ENCODE measurements at places on chromosomes 11 and 22.

DNA sequence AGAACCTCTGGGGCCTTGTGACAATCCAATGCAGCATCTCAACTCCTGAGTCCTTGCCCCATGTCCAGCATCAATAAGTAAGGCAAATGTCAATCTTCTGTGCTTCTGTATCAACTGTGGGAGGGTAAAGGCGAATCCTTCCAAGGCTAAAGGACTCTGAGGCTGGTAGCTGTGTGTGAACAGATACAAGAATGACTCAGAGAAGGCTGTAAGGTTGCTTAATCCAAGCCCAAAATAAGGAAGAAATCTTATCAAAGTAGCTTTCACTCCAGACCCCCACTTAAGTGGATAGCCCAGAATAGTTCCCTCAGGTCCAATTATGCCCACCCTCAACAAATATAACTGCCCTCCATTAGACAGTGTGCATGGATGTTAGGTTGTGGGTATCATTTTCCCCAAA, 28.1 kb upstream of the SCGB1A1 start:
- peak; percentile 52 for DNase-seq

- no peak for DNase-seq
Measured at GRCh38 chr11:110614031-110614430, 98.2 kb downstream of the ARHGAP20 start.

DNA sequence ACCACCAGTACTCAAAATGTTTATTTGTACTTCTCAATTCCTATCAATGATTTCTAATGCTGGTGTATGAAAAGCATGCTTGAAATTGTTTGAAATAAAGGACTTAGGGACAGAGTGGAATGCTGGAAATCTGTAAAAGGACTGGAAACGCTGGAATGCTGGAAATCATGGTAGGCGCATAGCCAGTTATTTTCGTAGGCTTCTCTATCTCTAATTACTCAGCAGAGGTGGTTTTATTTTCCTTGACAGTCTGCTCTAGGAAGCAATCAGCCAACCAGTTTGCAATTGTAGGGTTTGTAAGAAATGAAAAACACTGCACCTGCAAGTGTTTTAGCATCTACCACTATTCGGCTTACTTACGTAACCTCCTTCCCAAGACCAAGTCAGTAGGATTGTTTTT, 788 bp downstream of the LIN7C start:
- no peak for DNase-seq

DNA sequence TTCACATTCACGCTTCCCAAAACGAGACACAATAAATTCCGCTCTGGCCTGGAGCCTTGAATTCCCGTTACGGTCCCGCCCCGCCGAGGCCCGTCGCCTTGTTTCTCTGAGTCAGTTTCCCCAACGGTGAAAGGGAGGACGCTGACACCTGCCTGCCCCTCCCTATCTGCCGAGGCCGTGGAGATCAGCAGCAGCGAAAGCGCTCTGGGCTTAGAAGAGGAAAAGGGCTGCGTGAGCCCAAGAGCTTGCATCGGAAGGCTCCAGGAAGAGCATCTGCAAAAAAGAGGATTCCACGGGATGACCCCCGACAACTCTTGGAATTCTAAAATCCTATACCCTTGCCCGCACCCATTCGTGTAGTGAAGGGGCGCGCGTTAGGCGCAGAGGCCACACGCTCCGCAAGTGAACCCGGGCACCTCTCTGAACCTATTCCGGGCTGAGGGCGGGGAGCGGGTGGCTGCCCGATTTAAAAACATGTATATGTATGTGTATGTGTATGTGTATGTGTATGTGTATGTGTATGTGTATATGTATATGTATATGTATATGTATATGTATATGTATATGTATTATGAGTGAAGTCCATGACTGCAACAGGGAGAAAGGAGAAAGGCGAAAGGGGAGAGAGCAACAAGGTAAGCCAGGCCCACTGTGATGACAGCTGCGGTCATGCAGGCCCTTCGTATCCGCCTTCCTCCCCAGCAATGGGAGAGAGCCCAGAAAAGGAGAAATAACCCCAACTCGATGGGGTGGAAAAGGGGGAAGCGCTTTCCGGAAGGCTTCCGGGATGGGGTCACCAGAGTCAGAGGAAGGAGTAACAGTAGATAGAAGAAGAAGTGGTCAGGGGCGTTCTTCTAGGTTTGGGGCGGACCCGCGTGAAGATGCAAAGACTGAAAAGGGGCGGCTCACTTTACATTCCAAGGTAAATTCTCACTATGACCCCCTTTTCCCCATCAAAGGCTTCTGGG, 948 bp upstream of the MRTFA start:
- peak; percentile 91 for DNase-seq

- no peak for DNase-seq
Measured at GRCh38 chr22:26565889-26566288, 24.0 kb downstream of the TPST2 start.

GRCh38 chr11:75233754-75234172, 6.8 kb upstream of the TPBGL start:
- DNase-seq, result peak; percentile 63
